Astrocyte (in vitro differentiated cells and primary cell): ENCODE measurements at places on chromosomes 11 and 22.

GRCh38 chr22:33166206-33166605 is 108.0 kb upstream of the SYN3 start:
- DNase-seq = no peak

- peak; percentile 84 for DNase-seq
Observed at GRCh38 chr11:72144807-72145565, 9.5 kb downstream of the FOLR3 start.

DNA sequence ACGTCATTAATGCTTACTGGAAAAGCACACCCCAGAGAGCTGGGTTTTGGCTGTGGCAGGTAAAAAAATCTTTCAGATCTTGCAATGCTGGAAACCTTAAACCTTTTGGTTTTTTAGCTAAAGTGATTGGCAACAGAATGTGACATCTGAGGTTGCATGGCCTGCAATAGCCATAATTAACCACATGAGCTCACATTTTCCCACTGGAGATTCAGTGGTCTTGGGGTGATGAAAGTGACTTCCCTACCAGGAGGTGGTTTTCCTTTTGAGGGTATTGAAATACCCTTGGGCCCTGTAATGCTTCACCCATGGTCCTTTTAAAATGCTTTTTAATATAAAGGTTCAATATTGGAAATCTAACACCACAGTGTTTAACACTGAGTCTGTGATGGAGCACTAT is 192.8 kb downstream of the WNT11 start:
- DNase-seq = no peak

DNA sequence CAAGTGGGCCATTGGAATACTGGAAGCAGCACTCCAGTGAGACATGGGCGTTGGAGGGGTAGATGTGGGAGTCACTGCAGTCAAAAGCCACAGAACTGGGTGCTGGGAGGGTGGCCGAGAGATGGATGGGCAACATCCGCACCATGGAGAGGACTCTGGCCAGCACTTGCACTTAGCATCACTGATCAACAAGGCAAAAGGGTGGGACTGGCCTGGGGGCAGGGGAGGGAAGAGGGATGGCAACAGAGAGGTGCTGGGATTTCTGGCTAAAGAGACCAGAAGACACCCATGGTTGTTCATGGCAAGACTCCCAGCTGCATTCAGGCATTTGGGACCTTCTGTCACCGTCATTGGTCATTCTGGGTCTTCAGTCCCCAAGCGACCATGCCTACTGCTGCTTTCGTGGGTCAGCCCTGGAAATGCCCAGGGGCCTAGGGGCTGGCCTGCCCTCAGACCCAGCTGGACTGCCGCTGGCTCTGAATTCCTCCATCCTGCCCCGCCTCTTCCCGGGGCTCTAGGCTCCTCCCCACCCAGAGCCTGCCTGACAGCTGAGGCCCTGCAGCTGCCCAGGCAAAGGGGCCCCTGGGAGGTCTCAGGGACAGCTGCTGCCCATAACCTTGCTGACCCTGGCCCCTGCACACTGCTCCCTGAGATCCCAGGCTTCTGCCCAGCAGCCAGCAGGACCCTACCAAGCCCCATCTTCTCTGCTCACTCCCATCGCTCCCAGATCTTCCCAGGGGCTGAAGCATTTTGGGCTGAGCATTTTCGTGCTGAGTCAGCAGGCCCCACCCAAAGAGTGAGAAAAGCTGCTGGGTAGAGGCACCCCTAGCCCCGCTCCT is 13.0 kb upstream of the CDC42EP2 start:
- no peak for DNase-seq

DNA sequence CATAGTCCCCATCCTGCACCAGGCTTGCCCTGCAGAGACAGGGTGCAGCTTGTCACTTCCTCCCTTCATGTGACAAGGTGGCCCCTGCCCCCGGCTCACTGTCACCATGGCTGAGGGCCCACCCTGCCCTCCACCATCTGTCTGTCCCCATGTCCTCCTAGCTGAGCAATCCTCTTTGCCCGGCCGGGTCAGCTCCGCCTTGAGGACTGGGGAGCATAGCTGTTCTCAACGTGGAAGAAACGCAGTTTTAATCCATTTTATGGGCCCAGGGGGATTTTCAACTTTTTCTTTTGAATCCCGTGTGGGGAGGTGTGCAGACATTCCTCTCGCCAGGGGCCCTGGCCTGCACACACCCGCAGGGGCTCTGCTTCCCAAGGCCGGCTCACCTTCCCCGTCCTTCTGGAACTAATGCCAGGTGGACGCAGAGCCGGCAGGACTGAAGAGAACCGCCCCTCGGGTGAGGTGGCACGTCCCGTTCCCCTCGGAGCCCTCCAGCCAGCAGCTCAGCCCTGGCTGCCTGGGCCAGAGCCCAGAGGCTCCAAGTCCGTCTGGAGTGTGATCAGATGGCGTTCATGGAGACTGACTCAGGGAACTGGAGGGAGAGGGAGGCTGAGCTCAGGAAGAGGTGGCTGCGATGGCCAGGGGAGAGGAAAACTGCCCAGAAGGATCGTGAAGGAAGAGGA is 1108.7 kb downstream of the BRD1 start:
- no peak for DNase-seq

DNA sequence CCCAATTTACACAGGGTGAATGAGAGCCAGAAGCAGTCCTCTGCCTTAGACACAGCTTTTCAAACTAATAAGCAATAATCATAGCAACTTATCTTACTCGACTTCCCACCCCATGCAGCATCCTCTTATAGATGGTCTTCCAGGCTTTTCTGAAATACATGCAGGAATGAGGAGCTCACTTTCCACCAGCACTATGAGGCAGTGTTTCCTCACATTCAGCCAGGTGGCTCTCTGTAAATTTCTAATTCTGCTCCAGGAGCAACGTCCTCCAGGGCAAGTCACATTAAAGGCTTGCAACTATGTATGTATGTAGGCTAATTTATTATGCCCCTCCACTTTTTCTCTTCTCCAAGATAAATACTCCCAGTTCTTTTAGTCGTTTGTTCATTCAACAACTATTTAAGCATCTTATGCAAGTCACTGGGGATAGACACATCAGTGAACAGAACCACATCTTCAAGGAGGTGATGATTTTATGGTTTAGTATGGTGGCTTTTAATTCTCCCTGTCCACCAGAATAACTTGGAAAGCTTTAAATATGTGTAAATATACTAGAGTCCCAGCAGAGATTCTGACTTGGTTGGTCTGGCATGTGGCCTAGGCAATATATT is 59.9 kb downstream of the PAK1 start:
- no peak for DNase-seq

GRCh38 chr11:47917599-47918369 is 62.6 kb upstream of the PTPRJ start:
- DNase-seq = peak; percentile 94
